ENCODE measurements at places on chromosomes 6 and 20. TPM values are rescaled to one million over a fixed set of nuclear protein-coding genes. Genes with fewer than 3 reads are reported as not detected.

GRCh38 chr20:22909436-22909835 lies 125.7 kb upstream of the SSTR4 start:
- no peak overlapping the region for H3K4me3 ChIP-seq
- no peaks in the 10 kb centered on the region for H3K4me1 ChIP-seq
- no peaks in the 10 kb centered on the region for H3K36me3 ChIP-seq
- no peak for DNase-seq

DNA sequence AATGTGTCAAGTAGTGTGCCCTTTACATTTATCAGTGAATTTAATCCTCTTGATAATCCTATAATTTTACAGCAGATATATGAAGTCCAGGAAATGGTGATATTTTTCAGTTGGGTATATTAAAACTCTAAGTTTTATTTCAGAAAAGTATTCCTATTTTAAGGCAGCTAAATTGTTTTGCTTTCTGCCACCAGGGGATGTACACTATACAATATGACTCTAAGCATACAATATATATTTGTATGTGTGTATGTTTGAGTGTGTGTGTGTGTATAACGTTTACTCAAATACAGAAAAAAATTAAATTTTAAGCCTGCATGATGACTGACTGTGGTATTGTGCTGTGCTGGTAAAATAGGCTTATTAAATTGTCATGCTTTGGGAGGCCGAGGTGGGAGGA lies 102.0 kb upstream of the RUNX2 start:
- H3K4me1 ChIP-seq, result no peaks in the 10 kb centered on the region
- no peak overlapping the region for H3K27ac ChIP-seq
- no peaks in the 10 kb centered on the region for H3K36me3 ChIP-seq
- no peak overlapping the region for H3K4me3 ChIP-seq
- DNase-seq, result no peak
- no peaks in the 10 kb centered on the region for H3K27me3 ChIP-seq

DNA sequence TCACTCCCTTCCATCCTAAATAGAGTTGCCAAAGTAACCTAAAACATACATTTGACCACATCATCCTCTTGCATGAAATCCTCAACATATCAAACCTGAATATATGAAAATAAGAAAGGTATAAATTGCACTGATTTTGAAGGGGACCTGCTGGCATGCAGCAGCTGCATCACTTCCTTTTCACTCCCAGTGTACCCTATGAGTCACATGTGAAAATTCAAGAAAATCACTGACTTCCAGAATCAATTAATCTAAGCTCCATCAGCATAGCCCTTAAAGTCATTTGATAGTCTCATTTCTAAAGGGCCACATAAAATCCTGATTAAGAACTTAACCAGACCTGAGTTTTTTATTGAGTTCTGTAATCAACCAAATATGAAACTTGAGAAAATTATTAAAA lies 24.3 kb downstream of the SNX14 start:
- DNase-seq, result no peak
- H3K36me3 ChIP-seq, result peaks cover 20% of the 10 kb centered on the region
- H3K27ac ChIP-seq, result no peak overlapping the region
- H3K4me1 ChIP-seq, result no peaks in the 10 kb centered on the region
- H3K27me3 ChIP-seq, result no peaks in the 10 kb centered on the region

GRCh38 chr6:29720863-29721262 lies 2.4 kb upstream of the HLA-F start:
- H3K36me3 ChIP-seq, result peaks cover 8% of the 10 kb centered on the region
- H3K27me3 ChIP-seq, result no peaks in the 10 kb centered on the region
- no peak for DNase-seq
- H3K4me3 ChIP-seq, result no peak overlapping the region
- H3K27ac ChIP-seq, result no peak overlapping the region

The TNNC2 gene
- total RNA-seq, result not detected

The SIRPB1 gene
- 5.7 TPM for total RNA-seq

GRCh38 chr6:165685302-165685701 lies 22.3 kb upstream of the PDE10A start:
- H3K4me1 ChIP-seq, result no peaks in the 10 kb centered on the region
- DNase-seq, result no peak
- H3K36me3 ChIP-seq, result no peaks in the 10 kb centered on the region
- H3K4me3 ChIP-seq, result no peak overlapping the region
- no peak overlapping the region for H3K27ac ChIP-seq

GRCh38 chr6:146876271-146877151 lies 277.7 kb downstream of the ADGB start:
- no peak for DNase-seq
- H3K27ac ChIP-seq, result no peak overlapping the region
- no peaks in the 10 kb centered on the region for H3K4me1 ChIP-seq
- no peaks in the 10 kb centered on the region for H3K27me3 ChIP-seq
- no peak overlapping the region for H3K4me3 ChIP-seq
- H3K36me3 ChIP-seq, result no peaks in the 10 kb centered on the region

DNA sequence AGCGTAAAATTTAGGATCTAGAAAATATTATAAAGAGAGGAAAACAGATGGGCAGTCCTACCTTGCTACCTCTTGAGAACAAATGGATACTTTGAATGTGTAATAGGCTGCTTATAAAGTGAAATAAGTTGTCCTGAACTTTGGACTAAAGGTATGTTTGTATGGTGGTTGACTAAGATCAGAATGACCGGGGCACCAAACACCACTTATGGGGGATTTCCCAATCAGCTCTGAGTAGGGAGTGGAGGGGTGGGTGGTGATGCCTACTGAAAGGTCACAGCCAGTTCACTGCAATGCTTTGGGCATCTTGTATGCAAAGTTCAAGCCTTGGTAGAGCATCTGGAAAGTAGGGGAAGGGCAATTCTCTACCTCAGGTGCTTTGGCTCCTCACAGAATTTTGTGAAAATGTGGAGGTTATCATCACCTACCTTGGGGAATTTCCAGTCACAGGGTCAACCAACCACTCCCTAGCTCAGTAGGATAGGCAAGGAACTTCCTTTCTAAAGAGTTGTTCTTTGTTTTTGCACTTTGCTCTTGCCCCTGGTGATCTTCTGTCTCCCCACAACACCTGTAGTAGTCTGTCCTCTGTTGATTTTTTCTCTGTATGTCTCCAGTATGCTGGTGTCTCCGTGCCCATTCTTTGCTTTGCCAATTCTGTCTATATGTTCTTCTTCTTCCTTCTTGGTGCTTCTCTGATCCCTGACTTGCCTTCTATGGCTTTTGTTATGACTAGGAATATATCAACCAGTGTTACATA lies at the start of gene TRIM31:
TRIM31 (minus strand) TSS at position 88 of the 757 bp plus-strand sequence. CDS start 285 bp downstream, outside the sequence.
- no peak within 1 kb of the TSS for H3K4me3 ChIP-seq
- no peaks in the 10 kb centered on the region for H3K36me3 ChIP-seq
- DNase-seq, result no peak
- H3K4me1 ChIP-seq, result no peaks in the 10 kb centered on the region

DNA sequence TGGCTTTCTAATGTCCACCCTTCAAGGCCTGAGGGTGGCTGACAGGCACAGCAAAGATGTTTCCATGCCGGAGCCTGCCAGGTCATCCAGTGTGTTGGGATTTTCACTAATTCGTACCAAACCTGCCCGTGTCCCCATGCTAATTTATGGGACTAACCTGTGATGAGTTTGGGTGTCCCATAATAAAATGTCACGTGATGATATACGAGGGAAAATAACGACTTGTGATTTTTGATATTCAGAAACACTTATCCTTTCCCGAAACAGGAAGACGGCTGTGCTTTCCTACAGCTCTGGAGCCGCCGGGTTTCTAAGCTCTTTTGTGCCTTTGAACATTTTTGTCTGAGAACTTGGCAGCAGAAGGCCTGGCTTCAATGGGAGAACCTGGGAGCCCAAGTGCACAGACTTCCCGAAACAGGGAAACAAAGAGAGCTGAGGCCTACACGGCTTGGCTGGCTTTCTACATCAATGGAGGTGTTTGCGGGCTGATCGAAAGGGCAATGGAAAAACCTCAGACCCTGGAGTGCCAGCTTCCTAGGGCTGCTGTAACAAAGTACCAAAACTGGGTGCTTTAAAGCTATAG lies 171.9 kb upstream of the JARID2 start:
- no peaks in the 10 kb centered on the region for H3K4me1 ChIP-seq
- no peak overlapping the region for H3K4me3 ChIP-seq
- no peak for DNase-seq
- H3K27me3 ChIP-seq, result no peaks in the 10 kb centered on the region

The OR2J3 gene
- total RNA-seq, result not detected

DNA sequence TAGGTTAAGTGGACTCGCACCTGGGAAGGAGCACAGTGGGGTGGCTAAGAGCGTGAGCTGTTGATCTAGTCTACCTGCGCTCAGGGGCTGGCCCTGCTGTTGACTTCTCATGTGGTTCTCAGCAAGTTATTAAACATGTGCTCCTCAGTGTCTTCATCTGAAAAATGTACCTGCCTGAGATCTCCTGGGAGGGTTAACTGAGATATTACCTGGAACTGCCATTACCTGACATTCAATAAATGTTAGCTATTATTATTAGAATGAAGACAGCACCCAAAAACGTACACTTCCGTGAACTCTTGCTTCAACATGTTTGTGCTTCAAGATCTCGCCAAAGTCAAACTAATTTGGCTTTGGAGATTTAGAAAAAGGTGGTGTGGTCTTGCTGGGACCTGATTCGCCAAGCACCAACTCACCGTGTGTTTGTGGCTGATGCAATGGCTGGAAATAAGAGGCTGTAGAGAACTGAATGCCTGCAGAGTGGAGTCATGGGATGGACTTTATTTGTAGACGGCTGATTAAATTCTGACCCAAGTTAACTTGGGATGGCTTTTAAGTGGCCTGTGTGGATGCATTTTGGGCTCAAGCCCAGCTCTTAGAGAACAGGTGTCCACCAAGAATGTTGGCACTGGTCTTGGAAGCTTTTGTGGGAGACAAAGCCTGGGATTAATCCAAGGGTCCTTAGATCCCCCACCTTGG lies 692.9 kb downstream of the QKI start:
- no peaks in the 10 kb centered on the region for H3K4me1 ChIP-seq
- H3K27ac ChIP-seq, result peak overlapping the region; percentile 94

GRCh38 chr6:152634773-152635172 lies 2.4 kb downstream of the SYNE1 start:
- no peaks in the 10 kb centered on the region for H3K36me3 ChIP-seq
- H3K4me1 ChIP-seq, result peaks cover 15% of the 10 kb centered on the region
- no peak overlapping the region for H3K4me3 ChIP-seq
- no peak for DNase-seq
- no peaks in the 10 kb centered on the region for H3K27me3 ChIP-seq

- DNase-seq, result no peak
- H3K27ac ChIP-seq, result no peak overlapping the region
- no peaks in the 10 kb centered on the region for H3K4me1 ChIP-seq
- no peaks in the 10 kb centered on the region for H3K27me3 ChIP-seq
- no peaks in the 10 kb centered on the region for H3K36me3 ChIP-seq
- H3K4me3 ChIP-seq, result no peak overlapping the region
Measured at GRCh38 chr6:6586671-6587526, 1.6 kb upstream of the LY86 start.

GRCh38 chr6:85493389-85493788 lies 43.5 kb downstream of the NT5E start:
- no peak overlapping the region for H3K27ac ChIP-seq
- H3K27me3 ChIP-seq, result no peaks in the 10 kb centered on the region
- H3K4me1 ChIP-seq, result no peaks in the 10 kb centered on the region
- no peak overlapping the region for H3K4me3 ChIP-seq
- H3K36me3 ChIP-seq, result no peaks in the 10 kb centered on the region

- H3K27ac ChIP-seq, result no peak overlapping the region
- H3K4me1 ChIP-seq, result peaks cover 30% of the 10 kb centered on the region
- H3K4me3 ChIP-seq, result no peak overlapping the region
- no peak for DNase-seq
Measured at GRCh38 chr6:89084954-89085353, 4.4 kb downstream of the PNRC1 start.

The PFDN4 gene
- total RNA-seq, result 48.2 TPM

- H3K4me1 ChIP-seq, result no peaks in the 10 kb centered on the region
- no peak overlapping the region for H3K4me3 ChIP-seq
- peak overlapping the region; percentile 4 for H3K27ac ChIP-seq
- no peaks in the 10 kb centered on the region for H3K27me3 ChIP-seq
- H3K36me3 ChIP-seq, result peaks cover 31% of the 10 kb centered on the region
- no peak for DNase-seq
Measured at GRCh38 chr6:33740204-33740608, 6.5 kb downstream of the IP6K3 start.

The SAPCD1 gene
- total RNA-seq, result not detected

DNA sequence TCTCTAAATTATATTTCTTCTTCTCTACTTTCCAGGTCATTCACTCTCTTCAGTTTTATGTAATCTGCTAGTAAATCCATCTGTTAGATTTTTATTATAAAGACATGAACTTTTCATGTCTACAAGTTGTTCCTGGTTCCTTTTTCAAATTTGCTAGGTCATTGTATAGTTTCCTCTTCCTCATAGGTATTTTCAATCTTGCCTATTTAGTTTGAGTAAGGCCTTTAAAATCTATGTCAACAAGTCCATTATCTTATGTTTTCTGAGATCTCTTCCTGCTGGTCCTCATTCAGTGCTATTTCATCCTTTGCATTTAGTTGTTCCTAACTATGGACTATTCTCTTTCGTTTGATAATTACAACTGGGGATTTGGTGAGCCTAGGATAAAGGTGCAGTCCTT lies 11.0 kb downstream of the RRBP1 start:
- H3K4me3 ChIP-seq, result no peak overlapping the region
- H3K27ac ChIP-seq, result no peak overlapping the region
- H3K4me1 ChIP-seq, result no peaks in the 10 kb centered on the region
- H3K27me3 ChIP-seq, result no peaks in the 10 kb centered on the region
- no peaks in the 10 kb centered on the region for H3K36me3 ChIP-seq

The SLC29A1 gene
- total RNA-seq, result 256 TPM

The ANKRD66 gene
- total RNA-seq, result not detected

The HSPA1L gene
- 1.6 TPM for total RNA-seq

The KCNQ5 gene
- 0.67 TPM for total RNA-seq
